8988T (cell line): ENCODE measurements at places on chromosomes 2 and 18.

- no peak for DNase-seq
Observed at GRCh38 chr18:76461692-76462325, 33.2 kb downstream of the ZNF516 start.

DNA sequence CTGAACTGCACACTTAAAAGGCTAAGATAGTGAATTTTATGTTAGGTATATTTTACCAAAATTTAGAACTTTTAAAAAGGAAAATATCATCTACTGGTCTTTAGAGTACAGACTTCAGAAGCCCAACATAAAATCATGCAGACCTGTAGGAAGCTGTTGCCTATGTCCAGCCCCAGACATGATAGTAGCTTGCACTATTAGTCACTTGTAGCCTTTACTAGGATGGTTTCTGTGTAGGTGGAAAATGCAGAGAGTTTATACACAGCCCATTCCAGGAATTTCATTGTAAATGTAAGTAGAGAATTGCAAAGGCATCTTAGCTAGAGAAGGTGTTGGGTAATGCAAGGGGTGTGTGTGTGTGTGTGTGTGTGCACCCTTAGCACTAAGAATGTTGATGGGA lies 640.2 kb downstream of the RNF144A start:
- no peak for DNase-seq

DNA sequence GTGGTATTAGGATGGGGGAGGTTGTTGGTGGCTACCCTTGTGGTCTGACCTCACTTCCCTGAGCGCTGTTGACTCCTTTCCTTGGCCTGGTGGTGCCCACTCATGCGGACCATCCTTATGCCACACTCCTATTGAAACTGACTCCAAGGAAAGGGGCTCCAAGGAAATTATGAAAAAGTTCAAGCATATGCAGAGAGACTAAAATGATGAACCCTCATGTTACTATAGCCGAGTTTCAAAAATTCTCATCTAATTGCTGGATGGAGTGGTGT lies 96.2 kb upstream of the STPG4 start:
- DNase-seq, result no peak

DNA sequence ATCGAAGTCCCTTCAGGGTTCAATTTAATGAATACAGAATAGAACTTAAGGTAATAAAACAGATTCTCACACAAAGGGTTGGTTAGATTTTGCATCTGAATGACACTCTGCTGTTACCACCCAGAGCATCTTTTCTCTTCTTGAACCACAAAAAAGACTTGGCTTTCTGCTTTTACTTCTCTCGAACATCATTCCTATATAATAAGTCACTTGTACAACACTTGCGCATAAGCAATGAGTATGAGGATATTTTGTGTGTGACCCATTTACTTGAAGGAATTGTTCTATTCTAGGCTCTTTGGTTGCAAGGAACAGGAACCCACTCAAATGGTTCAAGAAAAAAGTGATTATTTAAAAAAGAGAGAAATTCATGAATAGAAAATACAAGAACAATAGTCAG lies 126.2 kb downstream of the NUP35 start:
- DNase-seq, result no peak

DNA sequence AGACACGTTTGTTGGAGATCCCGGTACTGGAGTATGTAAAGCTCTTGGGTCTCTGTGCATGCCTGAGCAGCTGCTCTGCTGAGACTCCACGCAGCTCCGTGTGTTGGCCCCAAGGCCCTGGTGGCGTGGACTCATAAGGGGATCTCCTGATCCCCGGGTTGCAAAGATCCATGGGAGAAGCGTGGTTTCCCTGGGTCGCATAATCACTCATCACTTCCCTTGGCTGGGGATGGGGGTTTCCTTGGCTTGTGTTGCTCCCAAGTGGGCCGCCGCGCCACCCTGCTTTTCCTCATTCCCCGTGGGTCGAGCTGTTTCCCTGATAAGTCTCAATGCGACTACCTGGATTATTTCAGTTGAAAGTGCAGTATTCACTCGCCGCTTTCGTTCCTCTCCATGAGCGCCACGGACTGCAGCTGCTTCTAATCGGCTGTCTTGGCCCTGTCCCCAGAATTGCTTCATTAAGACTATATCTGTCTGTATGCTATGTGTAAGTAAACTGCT lies 76.0 kb downstream of the EPC2 start:
- DNase-seq, result no peak

- DNase-seq, result no peak
Observed at GRCh38 chr2:174552880-174553279, 44.7 kb downstream of the WIPF1 start.

DNA sequence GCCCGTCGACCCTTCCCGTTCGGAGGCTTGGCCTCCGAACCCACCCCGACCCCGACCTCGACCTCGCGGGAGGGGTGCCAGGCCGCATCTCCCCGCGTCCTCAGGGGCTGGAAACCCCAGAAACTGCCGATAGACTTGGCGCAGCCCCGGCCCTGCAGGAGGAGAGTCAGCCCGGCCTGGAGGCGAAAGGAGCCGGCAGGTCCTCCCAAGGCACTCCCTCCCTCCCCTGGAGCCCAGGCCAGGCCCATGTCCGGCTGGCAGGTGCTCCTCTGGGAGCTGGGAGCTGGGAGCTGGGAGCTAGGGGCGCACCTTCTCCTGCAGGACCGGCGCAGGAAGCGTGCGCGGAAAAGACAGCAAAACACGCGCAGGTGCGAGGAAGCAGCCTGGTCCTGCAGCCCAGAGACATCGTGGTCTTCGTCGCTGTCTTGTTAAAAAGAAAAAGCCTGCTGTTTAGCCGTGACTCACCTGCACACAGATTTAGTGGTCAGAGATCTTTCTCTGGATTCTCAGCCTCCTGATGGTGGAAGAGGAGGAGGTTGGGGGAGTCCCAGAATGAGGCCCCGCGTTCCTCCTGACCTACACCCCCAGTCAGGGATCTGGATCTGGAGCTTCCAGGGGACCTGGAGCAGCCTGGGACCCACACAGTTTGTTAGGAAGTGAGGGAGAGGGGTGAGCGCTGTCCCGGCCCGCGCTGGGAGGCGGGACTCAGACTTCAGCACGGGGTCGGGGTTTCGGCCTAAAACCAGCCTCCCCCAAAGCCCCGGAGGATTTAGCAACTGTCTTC lies 660 bp upstream of the MBP start:
- DNase-seq, result no peak
